ENCODE measurements at places on chromosomes 7 and 10.
A peak's percentile ranks its signal among the peaks of the same experiment; 100 is the strongest.

- no peak for DNase-seq
Observed at GRCh38 chr7:128997181-128997580, 57.7 kb downstream of the TNPO3 start.

- DNase-seq = no peak
Observed at GRCh38 chr10:571688-572451, 117.6 kb downstream of the DIP2C start.

DNA sequence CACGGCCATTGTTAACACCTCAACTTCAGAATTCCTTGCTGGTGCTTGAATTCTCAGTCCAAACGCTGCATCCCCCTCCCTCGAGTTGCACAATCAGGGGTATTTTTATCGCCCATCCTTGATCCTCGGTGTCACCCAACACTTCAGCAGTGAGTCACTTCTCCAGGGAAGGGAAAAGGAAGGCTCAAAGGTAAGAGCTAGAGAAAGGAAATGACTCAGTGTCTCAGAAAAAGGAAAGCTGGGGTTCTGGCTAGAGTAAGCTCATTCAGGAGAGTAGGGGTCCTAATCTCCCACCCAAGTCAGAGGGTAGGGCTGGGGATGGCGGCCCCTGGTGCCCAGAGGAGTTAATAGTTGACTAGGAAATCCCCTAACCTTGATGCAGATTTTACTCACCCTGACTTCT is 39.8 kb upstream of the TRIM8 start:
- no peak for DNase-seq

GRCh38 chr7:149846436-149847046 is 8.4 kb downstream of the ZNF862 start:
- no peak for DNase-seq

DNA sequence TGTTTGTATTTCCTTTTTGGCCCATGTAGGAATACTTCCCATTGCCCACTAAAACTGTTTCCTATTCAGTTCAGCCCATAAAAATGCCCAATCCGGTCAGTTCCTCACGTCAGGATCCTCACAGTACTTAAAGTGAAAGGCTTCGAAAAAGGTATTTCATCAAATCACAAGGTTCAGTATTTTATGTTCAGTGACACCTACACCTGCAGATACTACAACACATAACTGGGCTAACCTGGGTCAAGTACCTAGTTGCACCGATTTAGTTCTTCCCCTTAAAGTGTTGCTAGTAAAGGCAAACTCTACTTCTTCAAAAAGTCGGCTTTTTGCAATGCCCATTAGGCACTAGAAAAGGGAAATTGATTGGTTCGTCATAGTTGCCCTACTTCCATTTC is 1.1 kb downstream of the SNX13 start:
- DNase-seq = peak; percentile 13

DNA sequence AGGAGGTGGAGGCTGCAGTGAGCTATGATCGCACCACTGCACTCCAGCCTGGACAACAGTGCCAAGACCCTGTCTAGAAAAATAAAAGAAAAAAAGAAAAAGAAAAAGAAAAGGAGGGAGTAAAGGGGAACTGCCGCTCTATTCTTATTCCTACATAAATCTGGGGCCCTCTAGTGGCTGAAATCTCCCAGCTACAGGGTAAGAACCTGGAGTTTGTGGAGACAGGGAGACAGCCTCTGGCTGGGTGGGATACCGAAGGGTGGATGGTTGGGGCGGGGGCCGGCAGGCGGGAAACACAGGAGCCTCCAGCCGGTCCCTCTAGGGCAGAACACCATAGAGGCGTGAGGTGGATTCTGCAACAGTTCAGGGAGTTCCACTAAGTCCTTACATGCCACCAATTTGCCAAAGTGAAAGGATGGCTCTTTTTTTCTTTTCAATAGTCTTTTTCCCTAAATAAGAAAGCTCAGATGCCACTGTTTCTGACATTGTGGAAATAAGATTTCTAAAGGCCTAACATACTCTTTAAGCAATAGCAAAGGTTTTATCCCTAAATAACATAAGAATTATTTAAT is 117.3 kb downstream of the SVIL start:
- no peak for DNase-seq

- no peak for DNase-seq
Observed at GRCh38 chr10:49471532-49471931, 67.4 kb downstream of the ERCC6 start.

- no peak for DNase-seq
Observed at GRCh38 chr10:15473396-15473767, 102.3 kb upstream of the FAM171A1 start.

DNA sequence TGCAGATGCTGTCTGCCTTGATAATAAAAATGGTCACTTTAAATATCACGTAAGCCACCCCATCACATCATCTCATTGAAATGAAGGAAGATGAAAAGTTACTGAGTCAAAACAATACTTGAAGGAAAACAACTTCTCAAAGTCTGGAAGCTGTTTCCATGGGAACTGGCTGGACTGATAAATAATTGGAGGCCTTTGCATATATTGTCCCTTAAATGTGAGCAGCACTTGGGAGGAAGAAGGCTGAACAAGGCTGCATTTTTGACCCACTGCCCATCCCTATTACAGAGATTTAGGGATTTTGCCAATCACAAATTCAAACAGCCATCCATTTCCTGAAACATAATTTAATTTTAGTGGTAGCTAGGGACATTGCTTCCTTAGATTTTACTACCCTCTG is 18.2 kb upstream of the MAGI2 start:
- no peak for DNase-seq

DNA sequence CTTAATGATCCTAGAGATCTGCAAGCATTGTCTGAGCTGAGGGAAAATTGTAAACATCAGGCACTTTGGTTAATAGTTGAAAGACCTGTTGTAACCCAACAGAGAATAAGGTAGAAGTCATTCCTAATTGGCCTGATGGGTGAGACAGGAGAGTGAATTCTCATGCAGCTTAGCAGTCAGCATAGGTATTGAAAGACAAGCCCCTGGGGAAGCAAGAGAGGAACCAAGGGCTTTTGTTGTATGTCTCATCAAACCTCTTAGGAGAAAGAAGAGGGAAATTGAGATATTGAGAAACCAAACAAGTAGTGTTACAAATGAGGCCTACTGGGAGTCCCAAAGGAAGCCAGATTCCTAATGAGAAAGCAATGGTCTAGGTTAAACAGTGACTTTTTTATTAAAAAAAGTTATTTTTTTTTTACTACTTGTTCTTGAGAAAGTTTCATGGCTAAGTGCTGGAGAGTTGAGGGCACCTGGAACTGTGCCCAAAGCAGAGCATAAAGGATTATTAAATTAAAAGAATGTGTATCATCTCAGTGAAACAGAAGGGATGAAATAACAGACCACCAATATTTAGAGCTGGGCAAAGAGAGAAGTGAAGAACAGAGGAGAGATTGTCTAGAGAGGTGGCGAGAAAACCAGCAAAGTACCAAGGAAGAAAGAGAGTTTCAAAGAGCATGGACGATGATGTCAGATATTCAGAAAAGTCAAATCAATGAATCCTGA is 168.9 kb downstream of the CDK14 start:
- no peak for DNase-seq

GRCh38 chr10:118978316-118978997 is 51.1 kb upstream of the NANOS1 start:
- no peak for DNase-seq

DNA sequence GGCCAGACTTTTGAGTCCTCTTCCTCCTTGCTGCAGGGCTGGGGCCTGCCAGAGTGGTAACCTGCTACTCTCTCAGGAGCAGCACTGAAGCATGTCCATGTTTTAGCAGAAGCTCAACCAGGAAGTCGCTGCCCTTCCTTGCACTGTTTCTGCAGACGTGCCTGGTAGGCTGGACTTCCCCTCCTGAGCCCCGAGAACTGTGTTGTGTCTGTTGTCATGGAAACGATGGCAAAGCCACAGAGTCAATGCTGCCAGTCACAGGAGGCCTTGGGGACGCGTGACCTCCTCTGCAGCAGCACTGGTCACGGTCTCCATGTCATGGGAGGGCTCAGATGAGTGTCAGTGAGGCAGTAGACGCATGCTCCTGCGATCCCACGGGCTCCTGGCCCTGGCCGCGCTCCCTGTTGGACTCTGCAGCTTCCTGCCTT is 145.5 kb downstream of the FANK1 start:
- peak; percentile 71 for DNase-seq

- DNase-seq = no peak
Observed at GRCh38 chr10:3400348-3400747, 227.8 kb upstream of the PITRM1 start.

- DNase-seq = peak; percentile 56
Observed at GRCh38 chr10:7045891-7046599, 364.8 kb downstream of the SFMBT2 start.

DNA sequence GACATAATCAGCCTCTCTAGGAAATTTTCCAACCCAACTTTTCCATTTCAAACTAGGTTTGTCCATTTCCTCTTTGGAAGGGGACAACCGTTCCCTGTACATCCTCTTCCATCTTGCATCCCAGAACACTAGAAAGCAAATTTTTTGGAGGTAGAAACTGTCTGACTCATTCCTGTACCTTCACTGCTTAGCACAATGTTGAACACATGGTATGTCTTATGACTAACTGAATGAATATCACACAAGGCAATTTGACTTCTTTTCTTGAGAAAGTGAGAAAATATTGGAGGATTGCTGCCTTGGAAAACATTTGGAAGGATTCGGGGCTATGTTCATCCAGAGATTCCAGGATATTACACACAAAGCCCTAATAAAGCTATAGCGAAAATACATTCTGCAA is 289.1 kb downstream of the FGFR2 start:
- no peak for DNase-seq

GRCh38 chr7:48938539-48939295 is 14.4 kb downstream of the CDC14C start:
- DNase-seq = no peak

- DNase-seq = no peak
Observed at GRCh38 chr7:33870120-33870519, 35.2 kb upstream of the BMPER start.

DNA sequence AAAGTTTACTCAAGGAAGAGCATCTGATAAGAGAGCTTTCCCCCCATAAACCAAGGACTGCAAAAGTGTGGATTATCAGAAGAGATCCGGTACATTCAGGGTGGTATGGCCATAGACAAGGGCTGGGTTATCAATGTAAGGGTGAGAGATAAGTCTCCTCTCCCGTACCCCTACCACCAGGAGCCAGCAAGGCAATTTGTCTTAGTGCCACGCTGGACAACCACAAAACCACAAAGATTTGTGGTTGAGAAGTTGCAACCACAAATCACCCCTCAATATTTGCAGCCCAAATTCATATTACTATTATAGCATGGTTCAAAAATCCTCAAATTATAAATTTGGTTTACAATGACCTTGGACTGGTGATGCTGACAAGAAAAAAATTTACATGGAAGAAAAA is 2.3 kb upstream of the ZSCAN25 start:
- DNase-seq = no peak

DNA sequence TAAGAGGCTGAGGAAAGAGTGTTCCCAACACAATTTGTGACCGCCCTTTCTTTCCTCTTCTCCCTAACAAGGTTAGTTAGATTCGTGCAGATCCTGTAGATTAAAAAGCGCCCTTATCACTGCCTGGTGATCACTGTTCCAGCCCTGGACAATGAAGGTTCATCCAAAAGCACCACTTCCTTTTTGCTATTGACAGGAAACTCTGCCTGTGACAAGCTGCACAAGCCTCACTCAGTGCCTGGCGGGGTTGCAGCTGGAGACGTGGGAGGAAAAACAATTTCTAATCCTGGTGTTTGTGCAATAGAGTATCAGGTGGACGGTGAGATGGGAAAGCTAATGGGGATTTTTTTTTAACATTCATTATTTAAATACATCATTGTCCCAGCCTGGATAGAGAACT is 105.9 kb upstream of the CAV2 start:
- no peak for DNase-seq

DNA sequence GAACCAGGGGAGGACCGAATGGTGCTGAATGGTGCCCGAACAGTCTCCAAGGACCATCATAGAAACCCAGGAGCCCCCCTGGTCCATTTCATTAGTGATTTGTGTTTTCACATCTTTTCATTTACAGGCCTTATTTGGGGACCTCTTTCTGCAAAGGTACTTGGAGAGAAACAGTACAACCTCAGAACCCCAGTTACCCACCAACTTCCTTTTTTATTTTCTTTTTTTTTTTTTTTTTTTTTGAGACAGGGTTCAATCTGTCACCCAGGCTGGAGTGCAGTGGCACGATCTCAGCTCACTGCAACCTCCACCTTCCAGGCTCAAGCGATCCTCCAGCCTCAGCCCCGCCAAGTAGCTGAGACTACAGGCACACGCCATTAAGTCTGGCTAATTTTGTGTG is 13.0 kb upstream of the ELN start:
- DNase-seq = no peak

DNA sequence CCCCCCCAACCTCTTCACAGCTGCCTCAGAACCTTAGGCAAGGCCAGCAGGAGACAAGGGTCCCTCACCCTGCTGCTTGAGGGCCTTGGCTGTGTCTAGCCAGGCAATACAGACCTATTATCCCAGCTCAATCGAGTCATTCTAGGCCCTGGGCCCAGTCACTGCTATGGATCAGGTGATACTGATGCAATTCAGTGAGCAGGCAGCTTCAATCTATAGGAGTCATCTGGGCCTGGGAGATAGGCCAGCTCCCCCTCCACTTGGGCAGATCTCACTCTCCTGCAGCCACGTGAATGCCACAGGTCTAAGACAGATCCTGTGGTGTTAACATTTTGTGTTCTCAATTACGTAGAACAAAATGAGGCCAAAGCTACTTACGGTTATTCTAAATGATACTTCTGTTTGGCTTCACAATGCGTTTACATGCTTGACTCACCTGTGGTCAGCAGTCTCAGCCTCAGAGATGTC is 68.0 kb upstream of the LRRC4 start:
- DNase-seq = no peak

DNA sequence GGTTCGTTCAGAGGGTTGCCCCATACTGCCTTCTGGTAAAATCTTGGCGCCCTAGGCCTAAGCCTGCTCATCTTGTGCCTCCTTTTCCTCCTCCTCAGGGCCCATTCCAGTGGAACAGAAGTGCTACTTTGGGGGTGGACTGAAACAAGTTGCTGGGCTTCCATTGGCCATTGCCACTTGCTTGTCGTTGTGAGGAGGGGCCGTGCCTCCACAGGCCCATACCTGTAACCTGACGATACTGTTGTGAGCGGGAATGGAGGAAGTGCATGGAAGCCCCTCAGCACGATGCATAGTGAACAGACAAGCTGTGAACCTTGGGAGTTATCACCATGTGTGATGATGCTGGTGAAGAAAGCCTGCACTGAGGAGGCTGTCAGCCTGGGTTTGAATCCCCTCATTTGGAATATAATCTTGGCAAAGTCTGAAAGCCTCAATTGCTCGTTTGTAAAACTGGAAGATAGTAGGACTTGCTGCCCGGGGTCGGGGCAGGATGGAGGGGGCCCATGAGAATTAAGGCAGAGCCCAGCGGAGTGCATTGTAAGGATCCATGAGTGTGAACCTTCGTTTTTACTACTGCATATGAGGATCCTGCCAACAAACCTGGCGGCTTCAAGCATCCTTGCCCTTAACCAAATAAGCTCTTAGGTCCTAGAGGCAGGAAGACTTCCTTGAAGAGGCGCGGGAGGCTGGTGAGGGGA is 671 bp upstream of the PAPSS2 start:
- DNase-seq = no peak

GRCh38 chr10:22618078-22618785 is 96.1 kb downstream of the PIP4K2A start:
- DNase-seq = no peak

GRCh38 chr7:40843338-40843985 is 708.7 kb downstream of the SUGCT start:
- DNase-seq = no peak

- DNase-seq = no peak
Observed at GRCh38 chr7:141992688-141993087, 3.0 kb upstream of the MGAM start.

- DNase-seq = no peak
Observed at GRCh38 chr10:21100871-21101514, 203.9 kb upstream of the NEBL start.

- DNase-seq = no peak
Observed at GRCh38 chr10:105279101-105279500, 638.0 kb downstream of the SORCS3 start.
